ENCODE measurements at places on chromosomes 4 and X.

GRCh38 chrX:103663981-103664762 lies 22.3 kb downstream of the MORF4L2 start:
- no peak for DNase-seq

DNA sequence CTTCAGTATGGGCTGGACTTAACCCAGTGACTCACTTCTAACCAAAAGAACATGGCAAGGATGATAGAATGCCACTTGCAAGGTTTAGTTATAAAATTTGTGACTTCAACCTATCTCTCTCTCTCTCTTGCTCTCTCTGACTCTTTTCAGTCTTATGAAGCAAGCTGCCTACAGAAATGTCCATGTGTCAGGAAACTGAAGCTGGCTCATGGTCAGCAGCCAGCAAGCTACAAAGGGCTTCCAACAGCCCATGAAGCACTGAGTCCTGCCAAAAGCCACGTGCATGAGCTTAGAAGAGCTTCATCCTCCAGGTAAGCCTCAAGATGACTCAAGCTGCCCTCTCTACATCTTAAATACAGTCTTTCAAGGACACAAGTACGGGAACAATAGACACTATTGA lies 100.3 kb downstream of the HS3ST1 start:
- no peak for DNase-seq

- peak; percentile 84 for DNase-seq
Measured at GRCh38 chr4:54322818-54323417, 93.8 kb downstream of the PDGFRA start.

- peak; percentile 35 for DNase-seq
Measured at GRCh38 chrX:84487365-84488353, 14.6 kb downstream of the HDX start.

GRCh38 chr4:45578874-45579273 lies 545.0 kb downstream of the GABRG1 start:
- DNase-seq: no peak

GRCh38 chr4:180766944-180767729 lies 1476.1 kb upstream of the TENM3 start:
- DNase-seq: no peak

DNA sequence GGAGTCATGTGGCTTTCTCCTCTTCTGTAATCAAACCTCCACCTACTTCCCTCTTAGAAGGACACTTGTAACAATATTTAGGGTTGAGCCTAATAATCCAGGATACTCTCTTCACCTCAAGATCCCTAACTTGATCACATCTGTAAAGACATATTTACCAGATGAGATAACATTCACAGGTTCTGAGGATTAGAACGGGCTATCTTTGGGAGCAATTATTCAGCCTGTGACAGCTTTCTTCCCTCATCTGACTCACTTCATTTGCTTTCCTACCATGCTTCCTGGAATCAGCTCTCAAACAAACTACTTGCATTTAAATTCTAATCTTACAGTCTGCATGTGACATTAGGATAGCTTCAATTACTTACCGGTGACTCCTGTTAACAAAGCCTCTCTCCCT lies 133.5 kb upstream of the NDST3 start:
- DNase-seq: peak; percentile 51

DNA sequence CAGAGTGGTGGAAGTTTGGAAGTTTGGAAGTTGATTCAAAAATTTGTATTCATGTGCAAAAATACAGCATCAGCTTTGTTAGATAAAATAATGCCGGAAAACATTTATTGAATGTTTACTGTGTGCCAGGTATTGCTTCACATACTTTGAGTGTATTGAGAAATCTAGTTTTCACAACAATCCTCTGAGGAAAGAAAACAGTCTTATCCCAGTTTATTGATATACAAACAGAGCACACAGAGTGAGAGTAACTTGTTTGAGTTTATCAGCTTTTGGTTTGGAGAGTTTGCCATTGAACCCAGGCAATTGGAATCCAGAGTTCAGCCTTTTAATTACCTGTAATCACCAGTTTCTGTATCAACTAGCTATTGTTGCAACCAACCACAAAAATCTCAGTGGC lies 127.2 kb upstream of the RPS6KA3 start:
- DNase-seq: no peak

- no peak for DNase-seq
Measured at GRCh38 chr4:161929956-161930355, 233.8 kb downstream of the FSTL5 start.

GRCh38 chr4:123747016-123747415 lies 350.4 kb downstream of the SPRY1 start:
- peak; percentile 19 for DNase-seq

DNA sequence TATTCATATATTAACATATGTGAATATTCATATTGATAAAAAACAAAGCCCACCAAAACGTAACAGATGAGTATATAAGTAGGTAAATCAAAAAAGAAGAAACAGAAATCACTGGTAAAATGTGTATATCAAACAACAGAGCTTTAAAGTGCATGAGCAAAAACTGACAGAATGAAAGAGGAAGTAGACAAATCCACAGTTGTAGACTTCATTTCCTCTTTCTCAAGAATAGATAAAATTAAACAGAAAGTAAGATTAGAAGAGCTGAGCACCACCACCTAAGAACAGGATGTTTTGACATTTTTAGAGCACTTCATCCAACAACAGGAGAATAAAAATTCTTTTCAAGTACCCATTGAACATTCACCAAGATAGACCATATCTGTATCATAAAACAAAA lies 64.6 kb downstream of the CNKSR2 start:
- peak; percentile 79 for DNase-seq

DNA sequence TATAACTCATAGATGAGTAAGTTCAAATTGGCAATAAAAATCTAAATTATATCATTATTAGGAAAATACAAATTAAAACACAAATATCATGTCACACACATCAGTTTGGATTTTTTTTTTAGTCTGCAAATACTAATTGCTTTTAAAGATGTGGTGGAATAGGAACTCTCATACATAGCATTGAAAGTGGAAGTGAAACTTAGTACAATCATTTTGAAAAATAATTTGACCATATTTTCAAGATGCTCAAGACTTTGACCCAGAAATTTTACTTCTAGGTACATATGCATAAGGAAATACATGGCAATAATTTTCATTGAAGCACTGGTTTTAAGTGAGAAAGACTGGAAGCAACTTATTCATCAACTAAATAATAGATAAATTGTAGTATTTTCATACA lies 147.5 kb upstream of the SMIM31 start:
- DNase-seq: peak; percentile 35
